ENCODE measurements at places on chromosomes 1 and 21.
A peak's percentile ranks its signal among the peaks of the same experiment; 100 is the strongest.

DNA sequence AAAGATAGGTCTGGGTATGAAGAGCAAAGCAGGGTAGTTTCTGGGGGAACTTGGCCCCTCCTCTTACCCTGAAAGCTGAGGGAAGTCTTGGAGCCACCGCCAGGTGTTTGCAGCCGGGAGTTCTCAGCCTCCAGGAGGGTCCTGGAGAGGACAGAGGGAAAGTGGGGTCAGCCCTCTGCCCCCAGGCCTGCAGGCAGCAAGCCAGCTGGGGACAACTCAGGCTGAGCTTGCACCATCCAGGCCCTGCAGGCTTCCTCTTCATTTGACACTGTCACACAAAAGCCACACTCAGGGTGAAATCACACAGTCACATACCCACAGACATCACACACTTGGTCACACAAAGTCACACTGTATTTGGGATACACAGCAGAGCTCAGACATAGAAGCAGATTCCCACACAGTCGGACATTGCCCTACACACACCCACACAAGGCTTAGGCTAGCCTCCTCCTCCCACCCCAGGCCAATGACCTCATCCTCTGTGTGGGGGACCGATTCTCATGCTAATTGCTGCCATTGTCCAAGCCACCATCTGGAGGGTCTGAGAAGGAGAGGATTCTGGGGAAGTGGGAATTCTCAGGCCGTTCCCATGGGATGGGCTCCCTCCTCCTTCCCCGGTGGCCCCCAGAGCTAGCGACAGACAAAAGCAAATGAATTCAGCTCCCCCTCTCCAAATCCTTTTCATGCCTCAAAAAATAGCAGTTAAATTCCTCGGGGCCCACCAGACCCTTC is 3.7 kb downstream of the NES start:
- no peak for DNase-seq

GRCh38 chr1:87061742-87062156 is 147.3 kb downstream of the HS2ST1 start:
- DNase-seq, result peak; percentile 16

- DNase-seq, result peak; percentile 85
Measured at GRCh38 chr1:27031235-27032118, 18.8 kb upstream of the TENT5B start.

- peak; percentile 90 for DNase-seq
Measured at GRCh38 chr1:225746361-225747179, 31.1 kb upstream of the SRP9 start.

GRCh38 chr1:66012106-66012784 is 219.6 kb downstream of the PDE4B start:
- no peak for DNase-seq

DNA sequence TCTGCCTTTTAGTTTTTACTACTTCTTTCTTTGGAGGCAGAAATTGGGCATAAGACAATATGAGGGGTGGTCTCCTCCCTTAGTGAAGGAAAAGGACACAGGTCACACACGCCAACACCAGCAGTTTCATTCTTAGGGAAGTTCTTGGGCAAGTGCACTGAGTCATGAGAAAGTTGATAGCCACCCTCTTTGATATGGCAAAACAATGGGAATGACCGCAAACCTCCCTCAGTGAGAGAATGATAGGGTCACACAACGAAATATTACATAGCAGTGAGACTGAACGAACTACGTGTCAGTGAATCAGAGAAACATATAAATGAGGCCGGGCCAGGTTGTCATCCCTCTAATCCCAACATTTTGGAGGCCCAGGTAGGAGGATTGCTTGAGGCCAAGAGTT is 20.0 kb downstream of the IL6R start:
- DNase-seq, result no peak

DNA sequence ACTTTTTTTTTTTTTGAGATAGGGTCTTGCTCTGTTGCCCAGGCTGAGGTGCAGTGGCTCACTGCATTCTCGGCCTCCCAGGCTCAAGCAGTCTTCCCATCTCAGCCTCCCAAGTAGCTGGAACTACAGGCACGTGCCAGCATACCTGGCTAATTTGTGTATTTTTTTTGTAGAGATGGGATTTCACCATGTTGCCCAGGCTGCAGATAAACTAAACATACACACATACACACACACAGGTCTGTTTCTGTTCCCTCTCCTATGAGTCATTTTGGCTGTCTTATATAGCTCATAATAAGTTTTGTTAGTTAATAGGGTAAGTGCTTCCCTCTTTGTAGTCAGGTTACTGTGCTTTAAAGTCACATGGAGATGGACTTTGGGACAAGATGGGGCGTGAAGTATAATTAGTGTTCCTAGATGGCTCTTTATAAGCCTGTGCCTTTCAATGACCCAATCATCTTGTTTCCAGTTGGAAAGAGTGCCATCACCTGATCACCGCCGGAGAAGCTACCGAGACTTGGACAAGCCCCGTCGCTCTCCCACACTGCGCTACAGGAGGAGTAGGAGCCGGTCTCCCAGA is 9.1 kb downstream of the PRPF38A start:
- DNase-seq, result no peak

GRCh38 chr1:47399846-47400155 is 16.3 kb upstream of the FOXE3 start:
- no peak for DNase-seq

DNA sequence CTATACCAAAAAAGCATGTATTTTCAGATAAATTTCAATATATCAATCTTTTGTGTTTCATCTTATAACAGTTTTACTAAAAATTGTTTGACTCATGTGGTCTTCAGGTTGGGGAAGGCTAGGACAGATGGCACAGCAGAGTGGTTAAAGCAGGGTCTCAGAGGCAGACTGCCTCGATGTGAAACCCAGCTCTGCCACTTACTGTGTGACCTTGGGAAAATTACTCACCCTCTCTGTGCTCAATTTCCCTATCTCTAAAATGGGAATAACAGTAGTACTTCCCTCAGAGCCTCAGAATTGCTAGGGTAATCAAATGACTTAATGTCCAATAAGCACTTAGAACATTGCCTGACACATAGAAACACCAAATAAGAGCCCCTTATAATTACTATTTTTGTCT is 262.1 kb upstream of the FMN2 start:
- DNase-seq, result no peak

DNA sequence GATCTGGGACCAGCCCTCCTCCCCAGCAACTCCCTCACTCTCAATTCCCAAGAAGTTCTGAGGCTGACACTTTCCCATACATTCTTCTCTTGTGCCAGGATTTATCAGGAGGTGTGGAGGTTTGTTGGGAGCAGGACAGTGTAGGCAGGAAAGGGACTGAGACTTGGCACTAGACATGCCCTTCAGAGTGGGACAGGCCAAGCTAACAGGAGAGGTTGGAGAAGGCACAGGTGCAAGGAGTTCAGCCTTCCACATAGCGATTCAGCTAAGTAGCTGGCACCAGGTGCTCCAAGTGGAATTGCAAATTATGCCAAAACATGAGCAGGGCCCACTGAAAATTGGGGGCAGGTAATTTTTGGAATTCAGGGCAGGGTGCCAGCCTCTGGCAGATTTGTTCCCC is 83.0 kb upstream of the DUSP10 start:
- DNase-seq, result no peak

DNA sequence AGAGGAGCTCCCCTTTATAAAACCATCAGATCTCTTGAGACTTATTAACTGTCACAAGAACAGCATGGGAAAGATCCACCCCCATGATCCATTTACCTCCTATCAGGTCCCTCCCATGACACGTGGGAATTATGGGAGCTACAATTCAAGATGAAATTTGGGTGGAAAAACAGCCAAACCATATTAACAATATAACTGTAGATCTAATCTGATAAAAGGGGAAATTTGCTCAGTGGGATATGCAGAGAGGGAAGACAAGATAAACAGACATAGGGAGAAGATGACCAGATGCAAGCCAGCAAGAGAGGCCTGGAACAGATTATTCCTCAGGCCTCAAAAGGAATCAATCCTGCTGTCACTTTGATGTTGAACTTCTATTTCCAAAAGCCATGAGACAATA is 841.5 kb downstream of the LRRIQ3 start:
- DNase-seq, result no peak

DNA sequence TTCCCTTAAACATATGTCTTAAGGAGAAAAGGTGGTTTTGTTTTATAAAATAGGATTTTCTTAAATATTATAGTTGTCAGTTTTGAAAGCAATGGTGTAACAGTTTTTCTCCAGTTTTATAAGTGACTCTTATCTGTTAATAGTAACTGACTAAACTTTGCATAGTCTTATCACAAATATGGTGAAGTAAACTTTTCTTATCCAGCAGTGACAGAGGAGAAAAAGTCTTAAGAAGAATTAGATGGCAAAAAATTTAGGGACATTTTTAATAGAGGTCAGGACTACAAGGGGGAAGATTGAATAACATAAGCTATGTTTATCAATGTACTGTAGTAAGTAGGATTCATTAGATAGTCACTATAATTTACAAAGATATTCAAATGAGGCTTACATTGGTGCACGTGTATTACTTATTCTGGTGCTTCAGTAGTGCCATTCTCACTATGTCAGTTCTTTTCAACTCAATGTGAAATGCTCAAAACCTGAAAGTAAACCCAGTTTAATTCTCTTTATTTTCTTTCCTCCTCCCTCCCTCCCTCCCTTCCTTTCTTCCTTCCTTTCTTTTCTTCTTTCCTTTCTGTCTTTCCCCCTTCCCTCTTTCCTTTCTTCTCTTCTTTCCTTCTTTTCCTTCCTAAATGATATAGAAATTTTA is 26.1 kb downstream of the F3 start:
- no peak for DNase-seq

DNA sequence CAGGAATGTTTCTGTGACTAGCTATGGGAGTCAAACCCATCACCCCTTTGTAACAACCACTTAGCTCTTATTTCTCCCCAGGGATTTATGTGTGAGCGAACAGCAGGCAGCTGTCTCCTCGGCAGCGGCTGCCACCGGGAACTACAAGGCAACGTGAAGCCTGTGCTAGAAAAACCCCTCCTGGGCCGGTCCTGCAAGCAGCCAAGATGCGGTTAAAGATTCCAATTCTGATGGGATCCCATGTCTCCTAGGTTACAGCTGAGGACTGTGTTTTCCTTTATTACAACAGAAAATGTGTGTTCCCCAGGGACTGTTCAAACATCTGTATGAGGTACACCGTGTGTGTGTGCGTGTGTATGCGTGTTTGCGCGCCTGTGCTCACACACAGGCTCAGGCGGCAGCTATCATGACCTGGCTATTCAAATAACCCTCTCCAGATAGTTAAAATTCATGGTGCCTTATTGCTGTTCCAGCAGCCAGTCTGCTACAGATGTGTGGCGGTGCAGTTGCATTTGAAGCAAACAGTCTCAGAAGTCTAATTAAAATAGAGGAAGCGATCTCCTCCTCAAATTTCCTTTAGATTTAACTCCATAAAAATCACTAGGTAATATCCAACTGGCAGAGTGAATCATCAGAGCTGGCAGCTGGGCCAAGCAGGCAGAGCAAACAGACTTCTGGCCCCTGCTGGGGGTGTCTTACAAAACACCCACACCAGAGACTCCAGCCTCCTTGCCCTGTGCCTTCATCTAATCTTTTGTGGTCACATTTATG is 68.0 kb downstream of the LMX1A start:
- DNase-seq, result no peak

GRCh38 chr1:201032408-201032807 is 8.9 kb upstream of the KIF21B start:
- no peak for DNase-seq

DNA sequence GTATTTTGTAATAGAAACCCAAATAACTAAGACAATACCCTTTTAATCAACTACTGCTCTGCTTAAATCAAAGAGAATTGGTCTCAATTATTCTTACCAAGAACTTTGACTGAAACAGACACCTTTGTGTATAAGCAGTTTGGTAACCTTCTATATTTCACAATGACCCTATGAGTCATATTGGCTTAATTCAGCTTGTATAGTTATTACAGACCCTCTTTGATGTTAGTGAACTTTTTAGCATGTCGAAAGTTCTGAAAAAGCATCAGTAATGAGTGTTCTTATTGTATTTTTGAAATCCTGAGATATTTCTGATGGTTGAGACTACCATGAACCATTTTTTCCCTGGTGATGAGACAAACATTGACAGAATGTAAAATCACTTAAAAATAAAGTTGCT is 43.3 kb upstream of the RABGAP1L start:
- DNase-seq, result no peak

GRCh38 chr1:15296585-15297321 is 49.7 kb downstream of the FHAD1 start:
- no peak for DNase-seq

DNA sequence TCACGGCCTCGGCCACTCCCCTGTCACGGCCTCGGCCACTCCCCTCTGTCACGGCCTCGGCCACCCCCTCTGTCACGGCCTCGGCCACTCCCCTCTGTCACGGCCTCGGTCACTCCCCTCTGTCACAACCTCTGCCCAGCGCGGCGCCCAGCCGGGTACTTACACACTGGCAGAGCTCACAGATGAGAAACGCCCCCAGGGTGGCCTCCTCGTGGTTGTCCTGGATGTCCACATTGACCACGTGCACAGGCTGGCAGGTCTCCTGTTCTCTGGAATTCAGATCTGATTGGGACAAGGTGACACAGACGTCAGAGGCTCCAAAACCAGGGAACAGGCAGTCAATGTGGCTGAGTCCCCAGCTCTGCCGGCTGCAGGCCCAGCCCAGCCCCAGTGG is 3.3 kb upstream of the TMEM240 start:
- no peak for DNase-seq

DNA sequence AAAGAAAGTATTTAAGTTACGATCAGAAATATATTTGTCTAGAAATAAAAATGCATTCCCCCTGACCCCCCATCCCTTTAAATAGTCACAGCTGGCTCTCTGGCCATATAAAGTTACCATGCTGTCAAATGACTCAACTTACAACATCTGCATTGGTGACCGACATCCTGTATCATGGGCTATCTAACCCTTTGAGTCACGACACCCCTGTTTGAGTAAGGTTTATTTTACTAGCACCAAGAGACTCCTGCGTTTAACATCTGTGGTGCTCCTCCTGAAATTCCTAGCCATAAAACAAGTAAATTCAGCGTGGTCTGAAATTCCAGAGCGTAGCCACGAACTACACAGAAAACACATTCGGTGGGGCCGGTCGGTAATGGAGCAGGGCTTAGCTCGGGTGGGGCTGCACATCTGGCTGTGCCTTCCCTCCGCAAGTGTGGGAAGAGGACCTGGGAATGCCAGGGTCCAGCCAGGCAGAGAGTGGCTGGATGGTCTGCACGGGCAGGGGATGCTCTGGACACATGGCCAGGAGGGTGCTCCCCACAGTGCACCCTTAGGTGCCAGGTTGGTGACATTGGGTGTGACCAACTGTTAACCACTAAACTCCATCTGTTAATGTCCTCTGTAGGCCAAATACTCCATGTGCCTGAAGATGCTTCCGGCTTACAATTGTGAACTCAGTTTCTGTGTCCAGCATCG is 53.0 kb upstream of the CLDN14 start:
- DNase-seq, result no peak

Data from fibroblast of skin of scalp (primary cell).